MV-4-11 (cell line): ENCODE measurements at places on chromosomes 13 and 19.

DNA sequence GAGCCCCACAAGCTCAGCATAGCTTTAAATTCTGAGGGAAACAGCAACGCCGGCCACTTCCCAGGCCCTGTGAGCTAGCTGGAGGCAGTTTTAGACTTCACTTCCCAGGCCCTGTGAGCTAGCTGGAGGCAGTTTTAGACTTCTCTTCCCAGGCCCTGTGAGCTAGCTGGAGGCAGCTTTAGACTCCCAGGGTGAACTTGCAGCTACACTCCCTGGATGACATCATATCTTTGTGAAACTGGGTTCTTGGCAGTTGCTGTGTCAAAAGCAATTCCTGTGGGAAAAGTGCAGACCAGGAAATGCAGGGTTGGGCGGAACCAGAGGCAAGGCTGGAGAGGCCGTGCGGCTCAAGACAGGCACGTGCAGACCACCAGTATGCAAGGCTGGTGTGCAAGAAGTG lies 12.7 kb downstream of the SOX1 start:
- DNase-seq: no peak

GRCh38 chr19:53079313-53079924 lies 23.8 kb downstream of the ZNF160 start:
- DNase-seq: no peak

GRCh38 chr19:14494910-14495671 lies 836 bp downstream of the GIPC1 start:
- no peak for DNase-seq

DNA sequence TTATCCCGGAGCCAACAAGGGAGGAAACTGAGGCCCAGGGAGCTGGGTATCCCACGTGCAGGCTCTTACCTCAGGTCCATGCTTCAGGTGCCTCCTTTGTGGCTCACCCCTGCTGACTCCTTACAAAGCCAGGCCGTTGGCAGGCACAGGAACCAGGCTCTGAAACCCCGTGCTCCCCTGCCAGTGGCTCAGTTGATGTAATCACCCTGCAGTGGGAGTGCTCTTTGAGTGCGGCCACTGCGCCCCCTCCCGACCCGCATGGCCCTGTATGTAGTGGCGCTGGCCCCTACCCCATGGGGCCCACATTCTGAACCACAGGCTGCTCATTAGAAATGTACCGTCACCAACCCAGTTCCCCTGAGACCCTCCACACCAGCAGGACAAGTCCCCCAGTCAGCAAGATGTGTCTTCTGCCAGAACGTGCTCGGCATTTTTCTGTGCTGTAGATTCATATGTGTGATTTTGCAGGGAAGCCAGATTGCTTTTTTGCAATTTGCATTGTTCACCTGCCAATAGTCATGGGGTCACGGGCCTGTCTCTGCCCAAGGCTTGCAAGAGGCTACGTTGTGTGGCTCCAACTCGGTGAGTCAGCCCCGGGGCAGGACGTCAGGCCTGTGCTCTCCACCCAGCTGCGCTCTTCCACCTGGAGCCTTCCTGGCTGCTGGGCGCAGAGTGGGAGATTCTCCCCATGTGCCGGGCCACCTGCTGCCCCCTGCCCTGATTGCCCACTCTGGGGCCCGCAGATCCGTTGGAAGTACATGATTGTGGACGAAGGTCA lies 60.3 kb downstream of the SMARCA4 start:
- no peak for DNase-seq

DNA sequence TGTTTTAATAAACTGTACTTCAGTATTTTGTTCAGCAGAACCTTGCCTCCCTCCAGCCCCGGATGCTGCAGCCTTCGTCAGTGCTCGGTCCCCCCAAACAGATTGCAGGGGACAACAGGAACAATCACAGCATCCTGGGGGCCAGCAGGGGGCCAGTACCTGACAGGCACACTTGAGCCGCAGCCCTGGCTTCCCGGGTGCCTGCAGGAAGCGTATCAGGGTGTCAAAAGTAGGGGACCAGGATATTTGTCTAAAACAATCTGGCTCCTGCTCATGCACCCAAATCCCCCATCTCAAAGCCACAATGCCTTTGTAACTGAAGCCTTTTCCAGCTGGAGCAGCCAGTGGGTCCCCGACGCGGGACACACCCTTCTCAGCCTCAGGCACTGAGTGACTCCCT lies 167.5 kb upstream of the TSHZ3 start:
- no peak for DNase-seq

DNA sequence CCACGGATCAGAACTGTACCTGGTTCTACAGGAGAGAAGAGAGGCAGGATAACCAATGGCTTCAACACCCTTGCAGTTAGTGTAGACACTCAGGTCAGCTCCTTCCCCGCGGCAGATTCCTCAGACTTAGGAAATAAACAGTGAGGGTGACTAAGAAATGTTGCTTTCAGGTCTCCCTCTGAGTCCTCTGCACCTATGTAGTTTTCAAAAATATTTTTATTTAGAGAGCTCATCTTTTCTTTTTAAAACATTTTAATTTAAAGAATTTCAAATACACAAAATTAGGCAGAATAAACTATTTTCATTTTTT lies 195.2 kb downstream of the KLF12 start:
- DNase-seq: no peak

DNA sequence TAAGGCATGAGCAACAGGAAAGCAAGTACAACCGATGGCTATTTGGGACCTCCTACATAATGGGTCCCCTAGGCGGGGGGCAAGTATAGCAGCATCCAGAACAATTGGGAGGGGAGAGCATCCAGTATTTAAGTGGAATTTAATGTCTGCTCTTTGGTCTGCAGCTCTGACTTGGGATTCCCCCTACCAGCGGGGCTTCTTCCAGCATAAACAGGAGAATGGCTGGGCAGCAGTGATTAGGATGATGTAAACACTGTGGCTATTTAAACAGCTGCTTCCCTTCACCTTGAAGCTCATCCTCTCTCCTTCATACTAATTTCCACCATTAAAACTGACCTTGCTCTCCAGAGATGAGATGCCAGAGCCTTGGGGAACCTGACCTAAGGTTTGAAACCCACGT lies 73.9 kb upstream of the OXGR1 start:
- no peak for DNase-seq

DNA sequence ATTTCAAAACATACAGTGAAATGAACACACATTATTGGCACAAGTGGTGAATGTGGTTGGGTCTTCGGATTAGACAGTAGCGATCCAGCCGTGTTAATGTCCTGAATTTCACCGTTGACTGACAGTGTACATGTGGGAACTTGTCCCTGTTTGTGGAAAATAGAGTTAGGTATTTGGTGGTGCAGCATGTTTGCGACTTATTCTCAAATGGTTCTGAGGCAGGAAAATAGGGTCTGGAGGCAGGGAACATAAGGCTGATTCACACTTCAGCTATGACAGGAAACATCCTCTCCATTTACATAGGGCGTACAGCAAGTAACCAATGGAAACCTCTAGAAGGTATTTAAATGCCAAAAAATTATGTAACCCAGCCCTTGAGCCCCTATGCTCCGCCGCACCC lies 4.2 kb downstream of the LGALS7B start:
- no peak for DNase-seq

DNA sequence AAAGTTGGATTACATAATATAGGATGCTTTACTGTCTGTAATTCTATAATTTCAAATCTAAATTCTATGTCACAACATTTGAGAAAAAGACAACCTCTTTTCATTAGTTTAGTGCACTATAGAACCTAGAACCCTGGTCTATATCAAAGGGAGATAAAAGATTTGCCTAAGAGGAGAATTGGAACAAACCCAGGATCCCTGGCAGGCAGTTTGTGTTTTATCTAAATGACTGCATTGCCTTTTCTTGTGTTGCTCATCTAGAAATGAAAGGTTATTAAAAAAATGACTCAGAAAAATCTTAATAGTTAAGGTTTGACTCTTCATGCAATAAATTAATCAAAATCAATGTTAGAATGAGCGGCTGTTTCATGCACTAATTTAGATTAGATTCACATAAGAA lies 96.7 kb downstream of the PCDH9 start:
- no peak for DNase-seq

DNA sequence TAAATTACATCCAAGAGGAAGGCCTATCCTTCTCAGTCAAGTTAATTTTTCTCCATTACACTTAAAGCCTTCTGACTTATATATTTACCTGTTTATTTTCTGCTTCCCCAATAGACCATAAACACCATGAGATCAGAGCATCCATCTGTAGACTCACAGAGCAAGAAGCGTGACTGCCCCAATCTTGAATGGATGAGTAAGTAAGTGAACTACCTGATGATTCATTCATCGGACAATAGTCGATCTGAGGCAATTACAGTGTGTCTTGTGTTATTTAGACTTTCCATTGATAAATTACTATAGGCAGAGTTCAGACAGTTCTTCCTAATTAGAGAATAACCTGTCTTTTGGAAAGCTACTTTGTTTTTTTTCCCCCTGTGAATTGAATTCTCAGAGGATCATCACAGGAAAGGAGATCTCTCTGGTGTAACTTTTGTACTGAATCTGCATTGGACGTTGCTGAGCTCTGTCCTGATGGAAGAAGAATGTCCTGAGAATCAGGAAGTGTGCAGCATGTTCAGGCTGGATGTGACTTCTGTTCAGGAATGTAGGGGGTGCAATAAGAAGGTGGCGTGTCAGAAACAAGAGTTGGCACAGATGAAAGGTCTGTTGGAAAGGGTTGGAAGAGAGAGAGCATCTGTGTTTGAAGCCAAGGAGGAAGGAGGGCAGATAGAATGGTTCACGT lies 367.0 kb downstream of the NALCN start:
- no peak for DNase-seq

DNA sequence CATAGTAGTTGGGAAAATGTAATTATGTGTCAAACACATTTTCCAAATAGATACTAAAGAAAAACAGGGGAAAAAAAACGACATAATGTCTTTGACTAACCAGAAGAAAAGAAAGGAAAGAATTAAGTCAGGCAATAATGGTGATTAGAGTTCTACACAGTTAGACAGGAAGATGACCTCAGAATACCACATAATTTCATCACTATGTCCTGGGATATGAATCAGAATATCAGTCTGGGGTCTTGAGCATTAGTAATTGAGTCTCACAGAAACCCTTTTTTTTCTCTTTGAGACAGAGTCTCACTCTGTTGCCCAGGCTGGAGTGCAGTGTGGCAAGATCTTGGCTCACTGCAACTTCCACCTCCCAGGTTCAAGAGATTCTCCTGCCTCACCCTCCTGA lies 503.4 kb downstream of the SLITRK1 start:
- DNase-seq: no peak

- no peak for DNase-seq
Observed at GRCh38 chr19:47241919-47242577, 11.0 kb upstream of the BBC3 start.

DNA sequence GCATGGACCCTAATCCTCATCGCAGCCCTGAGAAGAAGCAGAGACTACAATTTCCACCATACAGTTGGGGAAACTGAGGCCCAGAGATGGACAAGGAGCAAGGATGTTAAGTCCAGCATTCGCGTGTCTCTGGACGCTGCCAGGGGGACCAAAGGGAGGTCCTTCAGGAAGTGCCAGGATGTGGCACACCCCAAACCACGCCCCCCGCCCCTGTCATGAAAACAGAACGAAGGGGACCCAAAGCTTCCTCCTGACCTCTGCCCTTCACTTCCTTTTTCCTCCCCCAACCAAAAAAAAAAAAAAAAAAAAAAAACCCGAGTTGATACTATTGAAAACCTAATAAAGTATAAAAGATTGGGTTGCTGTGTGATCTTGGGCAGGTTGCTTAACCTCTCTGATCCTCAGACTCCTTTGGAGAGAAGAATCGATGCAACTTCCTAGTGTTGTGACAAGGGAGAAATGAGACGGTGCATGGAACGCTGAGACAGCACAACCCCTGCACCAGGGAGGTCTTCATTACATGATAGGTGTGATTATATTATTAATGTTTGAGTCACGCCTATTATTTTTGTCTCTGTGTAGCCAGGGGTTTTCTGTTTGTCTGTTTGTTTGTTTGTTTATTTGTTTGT lies 2.7 kb upstream of the ZBTB7A start:
- DNase-seq: peak; percentile 74

DNA sequence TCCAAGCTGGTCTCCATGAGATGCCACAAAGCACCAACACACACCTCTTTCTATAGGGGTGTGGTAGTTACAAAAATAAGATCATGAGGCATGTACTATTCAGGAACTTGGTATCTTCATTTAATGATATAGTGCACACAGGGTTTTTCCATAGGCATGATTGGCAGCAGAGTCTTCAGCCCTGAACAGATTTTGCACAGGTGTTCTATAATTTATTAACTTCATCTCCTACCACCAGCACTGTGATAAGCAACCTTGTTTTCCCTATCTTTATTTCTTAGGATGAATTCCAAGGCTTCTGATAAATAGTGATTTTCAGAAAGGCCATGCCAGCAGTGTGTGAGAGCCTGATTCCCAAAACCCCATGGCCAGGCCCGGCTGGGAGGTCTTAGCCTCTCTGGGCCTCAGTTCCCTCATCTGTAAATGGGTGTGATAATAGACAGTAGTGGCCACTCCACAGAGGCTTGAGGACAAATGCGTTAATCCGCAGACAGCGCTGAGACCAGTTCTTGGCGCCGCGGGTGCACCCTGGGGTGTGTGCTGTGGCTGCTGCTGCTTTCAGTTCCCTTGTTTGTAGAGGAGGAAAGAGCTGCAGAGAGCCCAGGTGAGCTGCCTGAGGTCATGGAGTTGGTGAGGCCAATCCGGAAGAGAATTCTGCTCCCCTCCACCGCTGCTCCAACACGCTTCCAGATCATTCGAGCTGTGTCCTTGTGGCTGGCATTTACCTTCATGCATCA lies 33.1 kb downstream of the DHRS12 start:
- peak; percentile 61 for DNase-seq

DNA sequence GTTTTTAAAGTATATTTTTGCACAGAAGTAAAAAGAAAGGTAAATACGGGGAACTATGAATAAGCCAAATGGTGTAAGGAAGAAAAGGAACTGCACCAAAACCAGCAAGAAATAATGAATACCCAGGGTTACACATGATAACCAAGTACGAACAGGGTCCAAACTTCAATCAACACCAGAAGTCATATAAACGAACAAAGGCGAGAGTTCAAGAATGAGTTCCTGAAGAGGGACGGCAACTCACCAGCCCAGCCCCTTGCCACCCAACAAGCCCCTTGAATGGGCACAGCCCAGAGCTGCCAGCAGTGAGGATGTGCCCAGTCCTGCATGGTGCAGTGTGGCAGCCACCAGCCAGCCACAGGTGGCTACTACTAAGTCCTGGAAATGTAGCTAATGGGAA lies 132.1 kb downstream of the RNF17 start:
- no peak for DNase-seq

- no peak for DNase-seq
Observed at GRCh38 chr19:1004204-1004802, 4.1 kb downstream of the GRIN3B start.

- no peak for DNase-seq
Observed at GRCh38 chr13:98824376-98825160, 72.1 kb upstream of the SLC15A1 start.

- no peak for DNase-seq
Observed at GRCh38 chr13:73040484-73040883, 18.3 kb upstream of the KLF5 start.

- DNase-seq: no peak
Observed at GRCh38 chr13:30338952-30339351, 31.6 kb upstream of the KATNAL1 start.

- DNase-seq: no peak
Observed at GRCh38 chr13:21427741-21428140, 31.4 kb downstream of the ZDHHC20 start.

- no peak for DNase-seq
Observed at GRCh38 chr19:282501-282900, 8.7 kb downstream of the PLPP2 start.
